Activated CD8-positive, alpha-beta memory T cell treated with anti-CD3 and anti-CD28 coated beads, Interleukin-2, amount 10 ng/mL, durations not matched to agents 7 days and 5 days (primary cell): ENCODE measurements at places on chromosomes 16 and 17. TPM values are rescaled to one million over a fixed set of nuclear protein-coding genes. Genes with fewer than 3 reads are reported as not detected.

TAT gene
- not detected for total RNA-seq

DNA sequence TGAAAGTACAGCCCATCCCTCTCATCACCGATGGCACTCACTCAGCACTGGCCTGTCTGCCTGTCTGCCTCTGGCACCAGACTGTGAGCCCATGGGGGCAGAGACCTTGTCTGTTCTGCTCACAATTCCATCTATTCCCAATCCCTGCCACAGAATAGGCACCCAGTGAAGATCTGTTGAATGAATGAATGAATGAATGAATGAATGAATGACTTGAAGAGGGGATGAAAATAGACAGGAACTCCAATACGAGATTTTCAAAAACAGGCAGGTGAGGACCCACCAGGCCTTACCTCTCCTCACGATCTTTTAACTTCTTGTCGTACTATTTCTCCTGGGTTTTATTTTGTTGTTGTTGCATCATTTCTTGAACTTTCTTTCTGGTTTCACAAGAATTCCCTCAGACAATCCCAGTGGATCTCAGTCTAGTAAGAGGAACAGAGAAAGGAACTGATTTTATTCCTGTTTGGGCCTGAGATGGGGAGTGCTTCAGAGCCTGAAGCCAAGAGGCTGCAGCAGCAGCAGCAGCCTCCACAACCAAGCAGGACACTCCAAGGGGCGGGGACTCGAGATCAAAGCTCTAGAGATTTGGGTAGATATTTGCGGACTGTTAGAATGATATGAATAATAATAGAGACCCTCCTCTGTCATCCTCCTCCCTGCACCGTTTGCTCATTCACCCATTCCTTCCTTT lies 17.7 kb downstream of the KRT9 start:
- DNase-seq, result no peak

SLFN11 gene
- total RNA-seq, result 65.6 TPM

ZC3H7A gene
- 70.7 TPM for total RNA-seq

- DNase-seq, result peak; percentile 25
Measured at GRCh38 chr17:58089111-58089510, 5.9 kb downstream of the DYNLL2 start.
